ENCODE measurements at places on chromosomes 4 and X.

- no peak for DNase-seq
Observed at GRCh38 chr4:150261571-150261970, 183.3 kb downstream of the DCLK2 start.

GRCh38 chr4:20487852-20488251 lies 212.4 kb upstream of the PACRGL start:
- DNase-seq = no peak

- DNase-seq = no peak
Observed at GRCh38 chr4:4990857-4991540, 28.3 kb downstream of the CYTL1 start.

DNA sequence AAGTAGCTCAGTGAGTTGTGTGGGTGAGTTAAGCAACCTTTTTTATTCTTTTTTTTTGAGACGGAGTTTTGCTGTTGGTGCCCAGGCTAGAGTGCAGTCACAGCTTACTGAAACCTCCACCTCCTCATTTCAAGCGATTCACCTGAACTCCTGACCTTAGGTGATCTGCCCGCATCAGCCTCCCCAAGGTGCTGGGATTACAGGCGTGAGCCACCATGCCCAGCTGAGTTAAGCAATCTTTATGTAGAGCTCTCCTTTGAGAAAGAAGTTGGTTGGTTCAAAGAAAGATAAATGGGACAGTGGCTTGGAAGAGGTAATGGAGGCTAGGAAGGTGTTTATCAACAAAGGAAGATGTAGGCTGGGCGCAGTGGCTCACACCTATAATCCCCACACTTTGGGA lies 3.2 kb downstream of the MSMO1 start:
- no peak for DNase-seq

DNA sequence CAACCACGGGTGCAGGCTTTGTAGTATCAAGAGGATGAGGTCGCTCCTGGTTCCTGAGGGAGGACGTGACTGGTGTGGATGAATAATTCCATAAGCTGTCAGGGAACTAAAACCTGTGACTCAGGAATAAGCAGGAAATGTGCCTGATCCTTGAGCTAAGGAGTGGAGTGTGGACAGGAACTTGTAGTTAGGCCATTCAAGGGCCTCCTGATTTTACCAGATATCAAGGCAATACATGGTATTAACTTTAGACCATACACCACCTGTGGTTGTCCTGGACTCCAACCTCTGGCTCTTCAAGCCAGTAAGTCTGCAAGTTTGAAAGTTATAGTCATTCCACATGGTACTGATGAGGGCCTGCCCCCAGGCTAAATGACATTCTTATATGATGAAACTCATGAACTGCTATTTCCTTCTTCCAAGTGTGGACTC lies 12.1 kb upstream of the ING2 start:
- DNase-seq = no peak

DNA sequence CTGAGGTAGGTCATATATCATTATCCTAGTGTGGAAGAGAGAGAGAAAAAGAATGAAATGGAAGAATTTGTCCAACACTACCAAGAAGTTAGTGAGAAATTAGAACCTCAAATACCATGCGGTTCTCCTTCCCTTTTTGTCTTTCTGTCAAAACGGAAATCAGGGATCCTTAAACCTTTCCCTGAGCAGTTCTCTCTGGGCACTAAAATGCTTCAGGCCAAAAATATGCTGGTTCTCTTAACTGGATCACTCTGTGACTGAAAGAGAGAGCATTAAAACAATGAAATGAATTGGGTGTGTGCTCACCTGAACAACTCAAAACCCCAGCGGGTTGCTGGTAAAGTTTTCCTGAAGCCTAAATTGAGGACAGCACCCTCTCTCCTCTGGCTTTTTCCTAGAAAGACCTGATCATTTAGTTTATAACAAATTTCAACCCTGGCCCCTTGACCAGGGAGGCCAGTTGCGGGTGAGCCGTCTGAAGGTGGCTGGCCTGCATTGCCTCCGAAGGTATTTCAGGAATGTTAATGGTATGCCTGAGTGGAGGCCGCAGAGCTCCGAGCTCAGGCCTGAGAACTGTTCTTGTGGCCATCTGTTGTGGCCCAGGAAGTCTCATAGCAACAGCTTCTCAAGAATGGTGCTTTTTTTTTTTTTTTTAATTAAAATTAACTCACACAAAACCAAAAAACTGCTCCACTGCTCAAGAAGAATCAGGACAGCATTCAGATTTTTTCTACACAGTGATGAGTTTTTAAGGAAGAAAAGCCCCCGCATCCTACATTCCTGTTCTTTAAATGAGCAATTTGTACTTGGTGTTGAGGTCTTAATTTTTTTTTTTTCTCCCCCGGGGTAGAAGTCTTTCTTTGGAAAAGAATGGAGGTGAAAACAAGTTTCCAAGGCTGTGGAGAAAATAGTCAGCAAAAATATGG lies 155.1 kb downstream of the SHROOM3 start:
- no peak for DNase-seq

DNA sequence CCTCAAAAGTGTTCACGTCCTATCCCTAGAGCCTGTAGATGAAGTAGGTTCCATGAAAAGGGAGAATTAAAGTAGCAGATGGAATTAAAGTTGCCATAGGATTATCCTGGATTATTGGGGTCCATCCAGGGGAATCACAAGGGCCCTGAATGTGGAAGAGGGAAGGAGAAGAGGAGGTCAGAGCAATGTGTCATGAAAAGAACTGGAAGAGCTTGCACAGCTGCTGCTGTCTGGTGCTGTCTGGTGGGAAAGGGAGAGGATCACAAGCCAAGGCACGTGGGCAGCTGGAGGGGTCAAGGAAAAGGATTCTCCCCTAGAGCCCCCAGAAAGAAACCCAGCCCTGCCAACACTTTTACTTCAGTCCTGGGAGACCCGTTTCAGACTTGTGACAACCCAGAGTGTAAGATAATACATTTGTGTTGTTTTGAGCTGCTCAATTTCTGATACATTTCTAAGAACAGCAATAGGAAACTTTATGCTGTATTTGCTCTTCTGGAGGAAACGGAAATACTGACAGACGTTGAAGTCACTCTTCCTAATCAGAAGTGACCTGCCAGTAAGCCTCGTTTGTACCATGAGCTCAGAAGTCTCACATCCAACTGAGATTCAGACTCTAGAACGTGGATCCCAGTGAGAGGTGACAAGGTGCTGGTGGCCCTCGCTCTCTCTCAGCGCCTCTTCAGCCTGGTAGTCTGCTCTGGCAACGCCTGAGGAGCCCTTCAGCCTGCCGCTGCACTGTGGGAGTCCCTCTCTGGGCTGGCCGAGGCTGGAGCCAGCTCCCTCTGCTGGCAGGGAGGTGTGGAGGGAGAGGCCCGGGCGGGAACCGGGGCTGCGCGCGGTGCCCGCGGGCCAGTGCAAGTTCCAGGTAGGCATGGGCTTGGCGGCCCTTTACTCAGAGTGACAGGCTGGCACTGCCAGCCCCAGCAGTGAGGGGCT lies 34.7 kb upstream of the ENPP6 start:
- DNase-seq = no peak

DNA sequence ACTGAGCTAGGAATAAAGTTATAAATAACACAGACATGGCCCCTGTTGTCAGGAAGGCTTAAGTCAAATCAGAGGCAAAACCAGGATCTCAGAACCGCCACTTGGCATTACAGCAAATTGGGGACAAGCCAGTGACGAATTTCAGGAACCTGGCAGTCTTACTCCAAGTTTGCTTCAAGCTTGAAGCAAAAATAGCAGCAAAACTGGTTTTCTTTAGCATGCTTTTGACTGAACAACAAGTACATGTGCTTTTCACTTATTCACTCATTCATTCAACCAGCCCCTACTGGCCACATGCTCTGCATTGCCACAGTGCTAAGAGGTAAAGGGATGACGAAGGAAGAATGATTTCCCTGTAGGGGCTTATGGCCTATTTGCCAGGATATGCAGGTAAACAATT lies 253.9 kb upstream of the PPARGC1A start:
- no peak for DNase-seq

- peak; percentile 59 for DNase-seq
Observed at GRCh38 chr4:110198435-110199416, at the start of gene ELOVL6. TSS of gene ELOVL6 (minus strand) at chr4:110198615. CDS start at chr4:110198335, 280 bp downstream.
